AG09309 (cell line): ENCODE measurements at places on chromosomes 2 and 18.
A peak's percentile ranks its signal among the peaks of the same experiment; 100 is the strongest.

DNA sequence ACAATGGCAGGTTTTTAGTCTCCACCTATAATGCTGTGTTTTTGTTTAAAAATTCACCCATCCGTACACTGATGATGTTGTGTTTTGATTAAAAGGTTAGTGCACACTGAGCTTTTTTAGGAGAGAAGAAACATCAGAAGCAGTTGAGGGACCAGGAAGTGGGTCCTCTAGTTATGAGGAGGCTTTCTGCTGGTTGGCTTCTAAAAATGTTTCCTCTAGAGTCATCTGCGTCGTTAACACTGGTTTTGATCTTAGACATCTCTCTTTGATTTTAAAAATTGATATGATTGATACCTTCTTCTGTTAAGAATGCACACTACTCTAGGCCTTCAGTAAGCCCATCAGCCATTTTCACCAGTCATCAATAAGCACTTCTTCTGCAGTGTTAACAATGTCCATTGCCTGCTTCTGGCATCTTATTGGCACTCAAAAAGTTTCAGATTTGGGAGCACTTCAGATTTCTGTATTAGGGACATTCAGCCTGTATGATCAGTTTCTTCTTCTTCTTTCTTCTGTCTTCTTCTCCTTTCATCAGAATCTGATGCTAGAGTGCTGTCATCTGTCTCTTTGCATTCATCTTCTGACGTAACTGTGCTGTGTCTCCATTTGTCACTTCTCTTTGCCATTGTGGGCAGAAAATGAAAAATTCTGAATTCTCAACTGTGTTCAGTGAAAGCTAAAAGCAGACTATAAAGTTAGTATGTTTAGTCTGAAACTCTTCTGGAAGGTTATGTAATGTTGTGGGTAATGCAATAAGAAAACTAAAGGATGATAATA is 56.3 kb downstream of the PHLPP1 start:
- DNase-seq, result no peak

DNA sequence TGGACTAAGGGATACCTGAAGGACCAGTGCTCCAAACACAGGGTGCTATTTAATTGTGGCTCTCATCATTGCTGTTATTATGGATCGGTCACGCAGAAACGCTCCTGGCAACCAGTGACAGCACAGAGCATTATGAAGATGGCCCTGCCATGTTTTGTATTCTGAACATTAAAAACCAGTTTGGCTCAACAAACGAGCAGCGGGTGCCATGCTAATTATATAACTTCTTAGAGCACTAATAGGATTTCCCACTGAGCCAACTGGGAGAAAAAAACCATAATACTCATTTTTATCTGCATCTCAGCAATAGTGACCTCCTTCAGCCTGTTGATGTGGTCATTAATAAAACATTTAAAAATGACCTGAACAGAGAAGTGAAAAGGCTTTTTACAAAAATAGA is 212.8 kb downstream of the STK39 start:
- no peak for DNase-seq

- DNase-seq, result no peak
These were observed 423.4 kb downstream of the ZEB2 start for GRCh38 chr2:144096531-144096930.

GRCh38 chr2:37630776-37631175 is 40.7 kb downstream of the CDC42EP3 start:
- DNase-seq, result no peak

DNA sequence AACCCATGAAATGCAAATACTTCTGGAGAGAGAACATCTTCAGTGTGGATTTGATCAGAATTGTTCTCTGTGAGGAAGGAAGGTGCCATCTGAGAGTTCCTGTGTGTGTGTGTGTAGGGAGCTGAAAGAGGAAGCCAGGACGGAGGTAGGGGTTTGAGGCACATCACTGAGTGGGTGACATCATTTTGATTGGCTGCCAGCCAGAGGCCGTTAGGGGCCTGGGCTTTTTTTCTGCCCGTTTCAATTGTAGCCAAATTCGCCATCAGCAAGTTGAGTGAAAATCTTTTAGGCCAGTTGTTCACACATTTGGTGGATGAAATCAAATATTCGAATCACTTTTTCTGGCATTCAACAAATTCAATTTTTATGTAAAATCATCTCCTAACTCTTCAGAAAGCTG is 48.9 kb downstream of the TSN start:
- no peak for DNase-seq

GRCh38 chr2:3876221-3876620 is 172.8 kb downstream of the DCDC2C start:
- no peak for DNase-seq

GRCh38 chr2:112244854-112245253 is 10.0 kb downstream of the ZC3H8 start:
- DNase-seq, result no peak

GRCh38 chr2:207937823-207938222 is 87.5 kb downstream of the PLEKHM3 start:
- peak; percentile 4 for DNase-seq

DNA sequence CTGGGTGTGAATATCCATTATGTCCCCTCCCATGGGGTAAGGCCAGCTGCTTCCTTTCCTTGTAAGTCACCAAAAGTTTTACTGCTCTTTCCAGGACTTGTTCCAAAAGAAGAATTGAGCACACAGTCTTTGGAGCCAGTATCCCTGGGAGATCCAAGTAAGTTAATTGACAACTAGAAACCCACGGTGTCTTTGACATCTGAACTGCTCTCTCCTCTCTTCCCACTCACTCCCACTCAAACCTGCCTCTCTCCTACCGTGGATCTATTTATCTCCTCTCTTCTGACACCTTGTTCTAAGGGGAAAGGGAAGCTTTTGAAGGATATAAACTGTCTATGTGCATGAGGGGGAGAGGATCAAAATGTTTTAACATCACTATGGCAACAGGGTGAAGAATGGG is 86.7 kb downstream of the VIT start:
- no peak for DNase-seq

GRCh38 chr2:165144315-165144714 is 59.5 kb downstream of the SCN3A start:
- no peak for DNase-seq

DNA sequence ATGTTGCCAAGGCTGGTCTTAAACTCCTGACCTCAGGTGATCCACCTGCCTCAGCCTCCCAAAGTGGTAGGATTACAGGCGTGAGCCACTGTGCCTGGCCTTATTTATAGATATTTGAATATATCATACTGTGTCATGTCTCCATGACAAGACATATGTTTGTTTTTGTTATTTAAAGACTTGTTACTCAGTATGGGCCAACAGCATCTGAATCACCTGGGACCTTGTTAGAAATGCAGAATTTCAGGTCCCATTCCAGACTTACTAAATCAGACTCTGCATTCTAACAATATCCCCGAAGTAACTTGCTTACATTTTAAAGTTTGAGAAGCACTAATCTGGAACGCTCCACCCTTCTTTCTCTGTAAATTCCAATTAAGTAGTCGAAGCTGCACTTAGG is 33.2 kb downstream of the RPE start:
- DNase-seq, result no peak

DNA sequence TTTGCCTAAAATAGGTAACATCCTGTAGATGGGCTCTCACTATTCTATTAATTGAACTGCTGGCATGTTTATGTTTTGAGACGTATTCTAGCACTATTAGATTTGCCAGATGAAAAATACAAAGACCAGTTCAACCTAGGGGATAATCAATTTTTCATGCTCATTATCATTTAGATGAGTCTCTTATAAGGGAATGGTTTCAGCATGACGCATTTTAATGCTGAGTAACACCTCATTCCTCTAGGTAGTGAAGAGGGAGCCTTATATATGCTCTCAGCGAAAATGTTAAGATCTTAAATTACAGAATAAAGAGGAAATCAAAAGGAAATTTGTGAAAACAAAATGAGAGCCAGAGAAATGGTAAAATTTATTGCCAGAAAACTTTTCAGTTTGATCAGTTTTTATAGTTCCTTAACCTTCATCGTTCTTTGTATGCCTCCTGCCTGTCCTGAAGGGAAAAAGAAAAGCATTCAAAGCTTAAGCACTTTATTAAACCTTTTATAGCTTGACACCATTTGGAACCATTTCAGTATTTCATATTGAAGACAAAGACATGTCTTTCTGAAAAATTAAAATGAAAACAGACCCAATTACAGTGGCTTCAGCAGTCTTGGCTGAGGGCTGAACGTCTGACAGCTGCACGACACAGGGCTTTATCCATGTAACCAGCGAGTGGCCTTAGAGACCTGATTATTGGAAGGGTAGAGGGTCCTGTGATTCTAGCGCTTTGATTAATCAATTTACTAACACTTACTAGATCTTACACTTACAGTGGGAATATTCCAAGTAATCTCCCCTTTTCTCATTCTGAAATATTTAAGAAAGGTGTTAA is 112.8 kb downstream of the ADCYAP1 start:
- no peak for DNase-seq

- DNase-seq, result no peak
These were observed 255.8 kb upstream of the SLC14A2 start for GRCh38 chr18:45359275-45360009.

DNA sequence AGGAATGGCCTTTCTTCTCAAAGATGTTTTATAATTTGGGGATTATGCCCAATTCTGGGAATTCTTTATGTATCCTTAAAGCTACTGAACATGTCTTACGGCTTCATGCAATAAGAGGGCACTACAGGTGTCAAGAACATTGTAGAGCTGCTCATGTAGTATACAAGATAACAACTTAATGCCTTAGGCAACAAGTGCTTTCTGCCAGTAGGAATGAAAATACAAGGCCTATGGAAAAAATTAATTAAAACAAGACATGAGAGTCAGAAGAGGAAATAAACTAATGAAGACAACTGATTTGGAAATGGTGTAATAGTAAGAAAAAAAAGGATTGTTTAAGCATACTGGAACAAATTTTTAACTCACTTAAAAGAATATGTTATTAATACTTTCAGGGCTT is 27.3 kb downstream of the GREB1L start:
- no peak for DNase-seq

GRCh38 chr2:23547725-23548124 is 162.7 kb downstream of the KLHL29 start:
- DNase-seq, result no peak

DNA sequence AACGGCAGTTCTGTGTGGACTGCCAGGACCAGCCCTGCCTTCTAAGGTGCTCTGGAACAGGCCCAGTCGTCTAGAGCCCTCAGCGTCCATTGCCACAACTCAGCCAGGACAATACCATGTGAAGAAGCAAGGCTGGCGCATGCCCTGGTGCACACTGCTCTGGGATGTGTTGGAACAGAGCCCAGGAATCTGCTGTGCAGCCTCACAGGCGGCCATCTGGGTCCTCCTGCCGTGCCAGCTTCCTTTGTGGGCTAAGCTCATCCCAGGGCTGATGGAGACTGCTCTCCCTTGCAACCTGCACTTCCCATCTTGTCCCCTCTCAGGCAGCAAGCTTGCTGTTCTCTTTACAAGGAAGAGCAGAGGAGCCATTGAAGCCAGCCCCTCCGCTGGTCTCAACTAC is 246.4 kb upstream of the PXDN start:
- DNase-seq, result no peak

GRCh38 chr18:55115606-55116005 is 156.3 kb upstream of the CCDC68 start:
- no peak for DNase-seq

GRCh38 chr2:97617911-97618310 is 28.0 kb upstream of the COX5B start:
- no peak for DNase-seq

DNA sequence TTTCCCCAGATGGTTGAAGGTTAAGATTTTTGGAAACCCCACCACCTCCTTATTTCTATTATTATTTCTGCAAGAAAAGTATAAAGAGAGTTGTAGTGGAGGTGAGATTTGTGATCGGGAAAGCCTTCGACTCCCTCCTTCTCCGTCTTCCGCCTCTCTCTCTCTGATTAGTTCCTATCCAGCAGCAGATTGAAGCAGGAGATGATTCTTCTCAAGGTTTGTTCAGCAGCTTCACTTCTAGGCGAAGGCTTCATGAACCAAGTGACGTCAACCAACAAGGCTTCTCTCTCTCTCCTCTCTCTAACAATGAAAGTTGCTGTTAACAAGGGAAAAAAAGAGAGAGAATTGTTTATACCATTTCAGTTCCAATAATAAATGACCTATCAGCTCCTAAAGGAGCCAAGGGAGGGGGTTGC is at the start of gene BAZ2B:
BAZ2B (minus strand) TSS at position 263 of the 416 bp plus-strand sequence. CDS start 137,829 bp downstream, outside the sequence.
- DNase-seq, result peak; percentile 51

DNA sequence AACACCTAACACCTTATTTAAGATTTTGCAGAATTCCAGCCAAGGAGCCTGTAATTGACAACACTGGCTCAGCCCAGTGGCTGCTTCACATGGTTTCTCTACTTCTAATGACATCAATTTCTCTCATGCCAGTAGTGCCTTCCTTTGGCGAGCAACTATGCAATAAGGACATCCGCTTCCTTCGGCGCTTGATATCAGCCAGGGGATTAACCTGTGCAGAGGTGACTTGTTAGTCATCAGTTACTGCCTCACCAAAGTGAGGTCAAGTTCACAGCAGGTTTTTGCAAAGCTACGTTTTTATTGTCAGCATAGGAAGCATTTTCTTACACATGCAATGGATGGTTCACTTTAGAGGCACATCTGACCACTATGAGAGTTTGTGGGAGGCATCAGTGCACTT is 24.0 kb upstream of the EDAR start:
- no peak for DNase-seq

GRCh38 chr2:221629468-221629867 is 57.4 kb upstream of the EPHA4 start:
- peak; percentile 46 for DNase-seq

DNA sequence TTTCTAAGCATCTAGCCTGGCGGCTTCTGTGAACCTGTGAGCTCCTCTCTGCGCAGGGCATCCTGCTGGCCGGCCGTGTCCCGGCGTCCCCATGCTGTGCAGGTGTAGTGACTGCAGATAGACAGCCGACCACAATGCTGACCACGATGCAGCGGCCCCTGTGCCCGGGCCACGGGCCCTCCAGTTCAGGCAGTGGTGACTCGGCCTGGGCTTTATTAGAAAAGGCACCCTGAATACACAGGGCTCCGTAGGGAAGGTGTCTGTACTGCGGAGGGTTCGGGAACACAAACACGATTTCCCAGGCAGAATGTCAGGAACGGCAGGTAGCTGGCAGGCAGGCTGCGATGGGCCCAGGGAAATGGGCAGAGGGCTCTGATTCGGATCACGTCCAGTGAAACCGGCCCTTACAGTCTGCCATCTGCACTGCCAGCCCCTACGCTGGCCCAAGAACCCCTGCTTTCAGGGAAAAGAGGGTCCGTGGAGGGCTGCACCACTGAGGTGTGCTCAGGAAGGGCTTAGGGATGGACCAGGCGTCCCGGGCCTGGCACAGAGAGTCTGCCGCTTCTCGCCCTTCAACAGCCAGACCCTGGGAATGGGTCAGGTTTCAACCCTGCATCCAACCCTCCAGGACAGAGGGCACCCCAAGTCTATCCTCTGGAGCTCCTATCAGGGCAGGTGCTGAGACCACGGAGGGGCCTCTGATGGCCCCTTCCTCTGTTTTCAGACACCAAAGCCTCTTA is 196.5 kb downstream of the HDAC4 start:
- no peak for DNase-seq

- peak; percentile 50 for DNase-seq
These were observed 81.9 kb upstream of the PKDCC start for GRCh38 chr2:41965909-41966295.

GRCh38 chr2:64987001-64987955 is 1.9 kb upstream of the SLC1A4 start:
- no peak for DNase-seq

- DNase-seq, result no peak
These were observed 137.1 kb downstream of the MCFD2 start for GRCh38 chr2:46778511-46778910.

- DNase-seq, result no peak
These were observed 92.9 kb upstream of the CYP1B1 start for GRCh38 chr2:38168710-38169480.
